ENCODE measurements at places on chromosomes 5 and 9. TPM values are rescaled to one million over a fixed set of nuclear protein-coding genes. Genes with fewer than 3 reads are reported as not detected.

Gene PCA3
- total RNA-seq = not detected

Gene ACOT12
- not detected for total RNA-seq

Gene MCC
- 12.6 TPM for total RNA-seq

Gene OBP2B
- total RNA-seq = not detected

- H3K27ac ChIP-seq = no peak overlapping the region
- no peaks in the 10 kb centered on the region for H3K4me1 ChIP-seq
- no peaks in the 10 kb centered on the region for H3K36me3 ChIP-seq
- no peaks in the 10 kb centered on the region for H3K27me3 ChIP-seq
Observed at GRCh38 chr9:101235105-101235866, 149.5 kb downstream of the BAAT start.

DNA sequence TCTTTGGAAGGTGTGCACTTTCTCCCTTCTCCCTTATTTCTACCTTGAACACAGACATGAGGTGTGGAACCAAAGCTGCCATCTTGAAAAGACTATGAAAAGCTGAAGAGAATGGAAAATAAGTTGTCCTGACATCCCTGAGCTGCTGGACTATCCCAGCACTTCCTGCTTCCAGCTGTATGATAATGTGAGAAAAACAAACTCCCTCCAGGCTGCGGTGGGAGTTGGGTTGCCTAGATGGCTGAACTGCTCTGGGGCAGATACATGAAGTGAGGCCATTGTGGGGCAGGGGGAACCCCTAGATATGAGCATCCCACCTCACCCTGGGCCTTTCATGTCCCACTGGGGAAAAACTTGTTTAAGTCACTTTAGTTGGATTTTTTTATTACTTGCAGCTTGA, 82.4 kb downstream of the BOD1 start:
- no peak overlapping the region for H3K4me3 ChIP-seq
- peaks cover 7% of the 10 kb centered on the region for H3K27me3 ChIP-seq
- H3K36me3 ChIP-seq = no peaks in the 10 kb centered on the region
- H3K4me1 ChIP-seq = no peaks in the 10 kb centered on the region

GRCh38 chr9:78267889-78268288, 29.0 kb upstream of the PSAT1 start:
- no peak overlapping the region for H3K4me3 ChIP-seq
- no peaks in the 10 kb centered on the region for H3K36me3 ChIP-seq
- no peaks in the 10 kb centered on the region for H3K4me1 ChIP-seq
- H3K27me3 ChIP-seq = no peaks in the 10 kb centered on the region
- H3K27ac ChIP-seq = no peak overlapping the region

Data from adrenal gland (tissue), 19 donors.